T-helper 2 cell treated with Interferon-gamma antibody and Interleukin-4, amounts not matched to agents 5 μg/mL and 100 μg/mL, for 36 hours (primary cell): ENCODE measurements at places on chromosomes 1 and 21.

GRCh38 chr1:119136401-119136800, 4.1 kb downstream of the WARS2 start:
- no peak for DNase-seq

- DNase-seq, result no peak
Observed at GRCh38 chr1:51423073-51423821, 92.9 kb upstream of the TTC39A start.

GRCh38 chr1:63435161-63435560, 67.7 kb downstream of the ALG6 start:
- no peak for DNase-seq

DNA sequence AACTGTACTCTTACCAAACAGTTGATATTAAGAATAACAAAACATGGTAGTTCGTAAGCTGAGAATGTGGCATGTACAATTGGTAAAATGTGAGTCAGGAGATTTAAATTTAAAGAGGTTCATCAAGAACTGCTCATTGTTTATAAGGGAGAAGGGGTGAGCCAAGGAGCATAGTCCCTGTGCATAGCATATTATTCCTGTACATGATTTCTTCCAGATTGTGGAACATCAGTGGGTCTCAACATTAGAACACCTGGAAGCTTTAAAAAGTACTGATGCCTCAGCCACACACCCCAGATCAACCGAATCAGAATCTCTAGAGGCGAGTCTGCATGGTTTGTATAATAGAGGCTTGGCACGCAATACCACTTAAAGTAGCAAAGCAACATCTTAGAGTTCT, 56.1 kb downstream of the KCTD3 start:
- no peak for DNase-seq

DNA sequence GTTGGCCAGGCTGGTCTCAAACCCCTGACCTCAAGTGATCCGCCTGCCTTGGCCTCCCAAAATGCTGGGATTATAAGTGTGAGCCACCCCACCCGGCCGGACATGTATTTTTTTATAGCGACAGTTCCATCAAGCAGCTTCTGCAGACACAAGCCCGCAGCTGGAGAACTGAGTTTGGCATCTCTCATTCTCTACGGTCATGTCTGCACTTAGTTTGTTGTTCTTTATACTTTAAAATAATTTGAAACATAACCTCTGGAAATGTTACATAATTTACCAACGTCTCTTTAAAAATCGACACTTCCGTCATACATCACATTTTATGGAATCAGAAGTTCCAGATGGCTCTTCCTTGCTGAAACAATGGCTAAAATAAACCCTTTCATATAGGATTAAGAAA, 183.6 kb downstream of the DYRK1A start:
- no peak for DNase-seq

- no peak for DNase-seq
Observed at GRCh38 chr1:195766709-195767108, 841.5 kb downstream of the KCNT2 start.

- no peak for DNase-seq
Observed at GRCh38 chr1:187433598-187433997, 604.8 kb downstream of the PLA2G4A start.

DNA sequence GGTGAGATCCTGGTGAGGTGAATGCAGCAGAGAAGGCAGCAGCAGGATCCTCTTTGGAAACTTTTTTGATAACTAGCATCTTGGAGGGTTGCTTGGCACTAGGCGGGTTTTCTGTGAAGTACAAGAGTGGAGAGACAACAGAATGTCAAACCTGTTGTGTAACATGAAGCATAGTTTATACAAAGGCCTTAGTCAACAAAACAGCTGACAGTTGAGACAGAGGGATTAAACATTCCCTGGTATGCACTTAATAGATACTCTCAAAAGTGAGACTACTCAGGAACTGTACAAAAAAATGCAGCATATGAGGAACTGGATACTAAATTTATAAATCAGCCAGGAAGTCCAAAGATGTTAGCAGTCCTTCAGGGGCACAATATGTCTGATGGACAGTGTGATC, 16.4 kb upstream of the CCDC17 start:
- no peak for DNase-seq

DNA sequence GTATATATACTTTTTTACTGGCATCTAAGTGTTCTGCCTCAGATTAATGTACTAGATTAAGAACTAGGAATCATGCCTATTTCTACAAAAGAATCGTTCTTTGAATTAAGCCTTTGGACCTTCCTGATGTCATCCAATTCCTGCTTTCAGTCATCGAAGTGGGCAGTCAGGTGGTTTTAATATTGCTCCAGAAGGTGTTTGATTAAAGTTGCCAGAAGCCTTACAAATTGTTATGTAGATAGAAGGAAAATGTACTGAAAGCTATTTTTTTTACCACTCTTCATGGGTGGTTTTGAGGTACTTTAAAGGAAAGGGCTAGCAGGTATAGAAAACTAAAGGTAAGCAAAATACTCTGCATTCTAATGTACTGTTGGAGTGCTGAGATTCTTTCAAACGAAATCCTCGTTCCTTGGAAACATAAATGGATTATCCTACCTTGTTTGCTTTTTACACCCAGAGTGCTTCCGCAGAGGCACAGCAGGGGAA, 716 bp downstream of the CTBS start:
- no peak for DNase-seq

DNA sequence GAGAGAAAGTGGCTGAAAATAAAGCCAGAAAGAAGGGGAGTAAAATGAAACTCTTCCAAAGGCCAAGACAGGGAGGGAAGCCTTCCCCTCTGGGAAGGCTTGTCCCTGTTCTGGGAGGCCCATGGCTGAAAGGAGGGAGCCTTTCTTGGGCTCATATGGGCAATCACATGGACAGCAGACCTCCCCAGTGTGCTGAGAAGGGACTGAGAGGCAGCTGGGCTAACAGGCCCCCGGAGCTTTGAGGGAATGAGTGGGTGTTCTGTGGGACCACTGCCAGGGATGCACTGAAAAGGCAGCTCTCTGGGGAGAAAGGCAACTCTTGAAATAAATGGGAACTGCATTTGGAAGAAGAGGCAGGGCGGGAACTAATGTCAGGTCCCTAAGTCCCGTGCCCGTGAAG, 39.1 kb downstream of the KANK4 start:
- no peak for DNase-seq

DNA sequence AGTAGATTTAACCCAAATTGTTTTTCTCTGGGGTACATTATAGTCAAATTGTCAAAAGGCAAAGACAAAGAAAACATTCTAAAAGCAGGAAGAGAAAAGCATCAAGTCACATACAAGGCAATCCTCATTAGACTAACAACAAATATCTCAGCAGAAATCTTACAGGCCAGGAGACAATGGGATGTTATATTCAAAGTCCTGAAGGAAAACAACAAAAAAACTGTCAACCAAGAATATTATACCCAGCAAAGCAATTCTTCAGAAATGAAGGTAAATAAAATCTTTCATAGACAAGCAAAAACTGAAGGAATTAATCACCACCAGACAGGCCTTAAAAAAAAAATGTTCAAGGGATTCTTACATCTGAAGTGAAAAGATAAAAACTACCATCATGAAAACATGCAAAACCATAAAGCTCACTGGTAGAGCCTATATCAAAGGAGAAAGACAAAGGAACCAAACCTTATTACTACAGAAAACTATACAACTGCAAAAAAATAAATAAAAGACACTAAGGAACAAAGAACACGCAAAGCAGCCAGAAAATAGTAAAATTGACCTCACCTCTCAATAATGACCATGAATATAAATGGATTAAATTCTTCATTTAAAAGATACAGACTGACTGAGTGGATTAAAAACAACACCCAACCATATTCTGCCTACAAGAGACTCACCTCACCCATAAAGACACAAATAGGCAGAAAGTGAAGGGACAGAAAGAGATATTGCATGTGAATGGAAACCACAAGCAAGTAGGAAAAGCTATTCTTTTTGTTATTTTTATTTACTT, 113.8 kb upstream of the ZC3H11B start:
- DNase-seq, result no peak
